ENCODE measurements at places on chromosomes 16 and 17.

DNA sequence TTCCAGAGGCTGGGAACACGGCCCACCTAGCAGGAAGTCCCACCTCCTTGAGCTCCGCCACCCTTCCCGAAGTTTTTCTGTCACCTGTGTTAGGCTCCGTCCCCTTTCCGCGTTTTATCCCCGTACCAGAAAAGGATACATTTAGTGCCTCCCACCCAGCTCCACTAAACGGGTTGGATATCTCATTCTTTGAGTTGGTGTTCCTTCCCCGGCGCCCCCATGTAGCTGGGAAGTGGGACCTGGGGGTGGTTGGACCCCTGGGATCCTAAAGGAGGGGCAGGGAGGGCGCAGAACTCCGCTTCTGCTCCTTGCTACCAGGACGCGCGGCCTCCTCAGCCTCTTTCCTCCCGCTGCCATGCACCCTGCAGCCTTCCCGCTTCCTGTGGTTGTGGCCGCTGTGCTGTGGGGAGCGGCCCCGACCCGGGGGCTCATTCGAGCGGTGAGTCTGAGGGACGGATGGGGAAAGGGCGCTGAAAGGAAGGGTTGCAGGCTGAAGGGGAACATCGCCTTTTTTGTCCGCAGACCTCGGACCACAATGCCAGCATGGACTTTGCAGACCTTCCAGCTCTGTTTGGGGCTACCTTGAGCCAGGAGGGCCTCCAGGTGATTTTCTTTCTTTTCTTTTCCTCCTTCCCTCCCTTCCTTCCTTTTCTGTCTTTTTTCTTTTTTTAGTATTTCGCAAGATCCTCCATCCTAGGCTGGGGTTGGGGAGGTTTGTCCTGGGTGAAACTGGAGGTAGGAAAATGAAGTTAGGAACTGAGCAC lies 669 bp downstream of the RNF167 start:
- no peak for DNase-seq

- DNase-seq = no peak
Measured at GRCh38 chr17:61084260-61084659, 315.4 kb upstream of the TBX2 start.

GRCh38 chr17:18856570-18856915 lies 1.4 kb upstream of the PRPSAP2 start:
- DNase-seq = no peak

- DNase-seq = no peak
Measured at GRCh38 chr16:48194828-48195556, 39.2 kb upstream of the ABCC12 start.

- DNase-seq = no peak
Measured at GRCh38 chr17:50144845-50145531, 5.5 kb downstream of the PPP1R9B start.

GRCh38 chr16:85552980-85553435 lies 60.1 kb upstream of the GSE1 start:
- no peak for DNase-seq

GRCh38 chr16:88759245-88759975 lies 25.6 kb downstream of the PIEZO1 start:
- no peak for DNase-seq

DNA sequence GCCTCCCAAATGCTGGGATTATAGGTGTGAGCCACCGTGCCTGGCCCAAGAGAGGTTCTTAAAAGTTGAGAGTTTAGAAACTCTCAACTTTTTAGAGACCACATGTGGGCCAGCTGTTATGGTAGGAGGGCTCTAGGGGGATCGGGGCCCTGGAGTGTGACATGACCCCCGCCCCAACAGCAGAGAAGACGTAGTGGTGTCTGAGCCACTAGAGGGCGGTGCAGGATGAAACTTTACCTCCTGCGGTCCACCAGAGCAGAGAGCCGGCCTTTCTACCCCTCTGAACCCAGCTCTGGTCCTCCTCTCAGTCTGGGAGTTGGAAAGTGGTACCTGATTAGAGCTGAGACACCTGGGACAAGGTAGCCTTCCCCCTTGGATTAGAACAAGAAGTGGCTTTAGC lies 7.4 kb downstream of the CDK5RAP3 start:
- DNase-seq = no peak

DNA sequence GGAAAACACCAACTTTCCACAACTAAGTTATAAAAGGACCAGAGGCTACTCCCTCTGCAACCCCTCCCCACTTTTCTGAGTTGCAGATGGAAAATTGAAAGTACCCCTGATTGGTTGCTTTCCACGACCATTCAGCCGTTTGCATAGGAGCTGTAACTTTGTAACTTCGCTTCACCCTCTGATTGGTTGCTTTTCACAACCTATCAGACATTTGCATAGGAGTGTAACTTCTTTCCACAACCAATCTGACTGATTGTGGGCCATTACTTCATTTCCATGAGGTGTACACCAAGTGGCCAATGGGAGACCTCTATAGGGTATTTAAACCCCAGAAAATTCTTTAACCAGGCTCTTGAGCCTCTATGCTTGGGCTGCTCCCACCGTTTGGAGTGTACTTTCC lies 644.1 kb downstream of the WWOX start:
- no peak for DNase-seq

DNA sequence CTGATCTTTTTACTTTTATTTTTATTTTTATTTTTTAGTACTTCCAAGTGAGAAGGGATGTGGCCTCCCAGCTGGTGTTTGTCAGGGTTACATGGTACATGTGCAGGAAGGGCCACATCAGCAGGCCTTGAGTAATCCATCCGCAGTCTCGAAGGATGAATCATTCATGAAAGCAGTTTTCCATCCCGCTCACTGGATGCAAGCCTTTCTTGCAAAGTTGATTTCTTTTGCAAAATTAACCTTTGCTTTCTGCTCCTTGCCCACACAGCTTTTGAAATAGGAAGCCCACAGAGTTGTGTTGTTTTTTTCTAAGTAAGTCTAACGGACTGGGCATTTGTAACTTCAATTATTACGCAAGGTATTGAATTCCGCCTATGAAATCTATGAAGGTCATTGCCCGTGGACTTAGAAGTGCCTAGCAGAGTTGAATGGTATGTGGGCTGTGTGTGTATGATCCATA lies 157.4 kb downstream of the PRKCA start:
- DNase-seq = no peak

DNA sequence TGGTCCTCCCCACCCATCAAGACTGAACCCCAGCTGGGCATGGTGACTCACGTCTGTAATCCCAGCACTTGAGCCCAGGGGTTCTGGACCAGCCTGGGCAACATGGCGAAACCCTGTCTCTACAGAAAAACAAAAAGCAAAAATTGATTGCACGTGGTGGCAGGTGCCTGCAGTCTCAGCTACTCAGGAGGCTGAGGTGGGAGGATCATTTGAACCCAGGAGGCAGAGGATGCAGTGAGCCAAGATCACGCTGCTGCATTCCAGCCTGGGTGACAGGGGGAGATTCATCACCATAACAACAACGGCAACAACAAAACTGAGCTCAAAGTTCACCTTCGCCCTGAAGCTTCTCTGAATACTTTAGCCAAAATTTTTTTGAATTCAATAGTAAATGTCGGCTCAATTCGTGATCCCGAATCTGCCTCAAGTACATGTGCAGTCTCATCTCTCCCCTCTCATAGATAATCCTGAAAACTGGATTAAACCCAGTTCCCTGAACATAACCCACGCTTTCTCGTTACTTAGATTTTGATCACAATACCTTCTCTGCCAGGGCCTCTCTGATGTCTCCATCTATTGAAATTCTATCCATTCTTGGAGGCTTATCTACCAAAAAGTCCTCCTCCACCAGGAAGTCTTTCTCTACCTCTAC lies 13.5 kb upstream of the MYH10 start:
- no peak for DNase-seq

GRCh38 chr16:55988013-55988412 lies 112.8 kb upstream of the CES5A start:
- no peak for DNase-seq

DNA sequence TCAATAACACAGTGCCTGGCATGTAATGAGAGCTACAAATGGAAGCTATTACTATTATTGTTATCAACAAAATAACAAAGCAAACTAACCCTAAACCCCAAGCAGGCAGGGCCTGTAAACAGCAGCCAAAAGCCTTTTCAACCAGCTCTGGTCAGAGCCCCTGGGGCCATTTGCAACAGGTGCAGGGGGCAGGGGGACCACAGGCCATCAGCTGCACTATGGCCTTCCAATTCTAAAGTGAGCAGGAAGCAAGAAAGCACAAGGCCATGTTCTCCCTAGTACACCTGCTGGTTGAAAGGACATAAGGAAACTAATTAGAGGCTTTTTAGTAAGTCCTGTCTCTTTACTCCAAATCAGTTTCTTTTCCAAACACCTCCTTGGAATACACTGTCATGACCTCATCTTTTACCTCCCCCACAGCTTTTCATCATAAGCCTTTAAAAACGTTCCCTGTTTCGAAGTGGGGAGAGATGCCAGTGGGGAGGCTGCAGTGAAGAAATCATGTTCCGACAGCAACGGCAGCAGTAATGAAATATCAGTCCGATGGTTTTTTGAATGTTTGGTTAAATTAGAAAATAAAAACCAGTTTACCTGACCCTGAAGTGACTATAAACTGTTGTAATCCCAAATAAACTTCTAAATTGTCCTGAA lies 68.4 kb upstream of the GSG1L start:
- DNase-seq = no peak

DNA sequence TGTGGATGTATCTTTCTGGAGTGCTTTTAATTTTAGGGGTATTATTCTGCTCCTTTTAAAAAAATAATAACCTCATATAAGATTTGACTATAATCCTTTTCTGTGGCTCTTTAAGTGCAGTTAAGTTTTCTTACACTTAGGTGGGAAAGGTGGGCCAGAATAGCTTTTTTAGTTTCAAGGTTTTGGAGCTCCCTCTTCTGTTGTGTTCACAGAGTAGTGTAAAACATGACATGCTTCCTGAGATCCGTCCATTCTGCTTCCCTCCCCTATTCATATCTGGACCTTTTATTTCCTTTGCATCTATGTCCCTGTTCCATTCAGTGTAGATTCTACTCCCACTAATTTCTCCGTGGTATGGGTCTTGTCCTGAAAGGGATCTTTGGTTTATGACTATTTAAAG lies 12.8 kb downstream of the LRRC36 start:
- DNase-seq = no peak

GRCh38 chr16:560204-560700 lies at the start of gene PRR35:
TSS of gene PRR35 (plus strand) at chr16:560394. CDS start at chr16:563295, 2,901 bp downstream.
- DNase-seq = no peak

DNA sequence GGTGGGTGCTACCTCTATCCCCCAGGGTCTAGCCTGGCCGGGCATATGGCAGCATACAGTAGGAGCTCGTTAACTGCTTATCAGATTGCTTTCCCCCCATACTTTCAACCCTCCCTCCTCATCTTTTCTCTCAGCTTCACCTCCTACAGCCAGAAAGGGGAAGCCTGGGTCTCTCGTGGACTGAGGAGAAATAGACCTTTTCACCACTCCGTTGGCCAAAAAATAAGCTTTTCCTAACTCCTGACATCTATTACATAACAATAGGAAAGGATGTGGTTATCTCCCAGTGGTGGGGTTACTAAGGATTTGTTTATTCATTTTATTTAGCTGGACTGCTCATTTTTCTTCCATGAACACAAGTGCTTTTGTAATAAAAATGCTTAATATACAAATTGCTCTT lies 9.0 kb upstream of the CXCL16 start:
- no peak for DNase-seq

GRCh38 chr16:50259334-50260205 lies 6.8 kb upstream of the ADCY7 start:
- DNase-seq = no peak

DNA sequence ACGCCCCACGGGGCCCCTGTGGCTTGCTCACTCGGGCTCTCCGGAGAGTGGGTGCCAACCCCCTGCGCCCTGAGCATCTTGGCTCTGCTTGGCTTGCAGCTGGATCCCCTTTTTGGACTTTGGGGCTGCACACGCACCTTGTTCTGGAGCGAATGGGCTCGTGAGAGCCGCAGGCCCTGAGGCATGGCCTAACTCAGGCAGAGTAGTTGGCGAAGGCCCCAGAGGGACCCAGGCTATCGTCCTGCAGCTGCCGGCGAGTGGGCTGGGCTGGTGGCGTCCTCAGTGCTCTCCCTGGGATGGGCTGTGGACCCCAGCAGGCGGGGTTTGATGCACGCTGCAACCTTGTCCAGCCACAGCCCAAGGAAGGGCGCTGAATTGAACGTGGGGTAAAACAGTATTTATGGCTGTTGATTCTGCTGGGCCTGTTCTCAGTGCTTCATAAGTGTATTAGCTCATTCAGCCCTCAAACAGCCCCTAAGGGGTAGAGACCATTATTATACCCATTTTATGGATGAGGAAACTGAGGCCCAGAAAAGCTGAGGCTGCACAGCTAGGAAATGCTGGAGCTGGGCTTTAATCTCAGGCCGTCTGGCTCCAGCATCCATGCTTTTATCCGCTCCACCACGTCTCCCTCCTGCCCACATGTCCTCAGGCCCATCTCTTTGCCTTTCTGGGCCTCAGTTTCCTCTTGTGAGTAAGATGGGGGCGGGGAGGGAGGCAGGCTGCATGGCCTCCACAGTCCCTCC lies 171.2 kb upstream of the CIBAR2 start:
- no peak for DNase-seq

DNA sequence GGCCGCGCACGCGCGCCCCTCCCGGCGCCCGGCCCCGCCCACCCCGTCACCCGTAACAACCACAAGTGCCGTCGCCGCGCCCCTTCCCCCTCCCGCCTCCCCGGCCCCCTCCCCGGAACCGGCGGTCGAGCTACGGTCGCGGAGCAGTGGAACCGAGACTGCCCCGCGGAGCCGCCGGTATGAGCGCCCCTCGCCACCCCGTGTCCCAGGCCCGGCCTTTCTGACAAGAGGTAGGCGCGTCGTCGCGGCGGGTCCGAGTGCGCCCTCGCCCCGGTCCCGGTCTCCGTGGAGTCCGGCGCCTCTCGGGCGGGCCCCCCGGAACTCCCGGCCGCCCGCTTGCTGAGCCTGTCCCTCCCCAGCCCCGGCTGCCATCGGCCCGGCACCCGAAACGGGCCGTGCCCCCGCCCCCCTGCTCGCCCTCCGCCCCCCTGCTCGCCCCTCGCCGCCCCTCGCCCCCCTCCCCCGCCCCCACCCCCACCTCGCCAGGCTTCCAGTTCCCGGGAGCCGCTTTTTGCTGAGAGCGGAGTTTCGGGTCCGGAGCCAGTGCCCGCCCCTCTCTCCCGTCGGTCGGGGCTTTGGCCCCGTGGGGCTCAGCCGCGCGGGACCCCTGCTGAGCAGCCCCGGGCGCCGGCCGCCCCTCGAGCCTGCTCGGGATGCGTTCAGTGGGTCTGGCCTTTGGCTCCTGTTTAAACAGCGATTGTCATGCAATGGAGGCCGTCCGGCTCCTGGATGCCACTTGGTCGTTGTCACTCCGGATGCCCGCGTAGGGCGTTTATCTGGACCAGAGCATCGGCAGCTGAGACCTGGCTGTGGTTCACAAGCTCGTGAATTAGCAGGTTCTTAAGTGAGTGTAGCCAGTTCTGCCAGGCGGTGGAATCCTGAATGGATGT lies at the start of gene SEC14L1:
Gene SEC14L1, plus strand, starts transcription at position 92 of the 890 bp plus-strand sequence. CDS start 2,628 bp downstream, outside the sequence.
- no peak for DNase-seq

- no peak for DNase-seq
Measured at GRCh38 chr17:56447171-56447570, 146.3 kb upstream of the NOG start.

- DNase-seq = no peak
Measured at GRCh38 chr16:3285131-3285530, 1.8 kb downstream of the ZNF263 start.

DNA sequence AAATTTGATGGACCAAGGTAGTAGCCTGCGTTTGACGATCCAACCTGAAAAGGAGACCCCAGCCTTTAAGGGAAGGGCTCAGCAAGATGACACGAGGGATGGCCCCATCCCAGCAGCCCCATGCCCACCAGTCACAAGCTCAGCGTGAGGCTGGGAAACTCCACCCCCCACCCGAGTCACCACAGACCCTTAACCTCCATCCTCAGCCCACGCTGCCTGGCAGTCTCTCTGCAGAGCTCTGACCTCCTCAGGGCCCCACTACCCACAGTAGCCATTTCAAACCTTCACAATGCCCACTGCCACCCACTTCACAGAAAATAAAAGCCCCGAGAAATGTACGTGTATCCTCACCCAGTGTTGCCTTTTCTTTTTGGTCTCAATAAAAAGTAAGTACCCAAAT lies 18.7 kb downstream of the USP36 start:
- no peak for DNase-seq

Measured in esophagus squamous epithelium (tissue), 5 donors.